Ascending aorta (tissue), 2 donors: ENCODE measurements at places on chromosomes 3 and 15. TPM values are rescaled to one million over a fixed set of nuclear protein-coding genes. Genes with fewer than 3 reads are reported as not detected.

GRCh38 chr15:81312790-81313543 lies 11.0 kb downstream of the STARD5 start:
- DNase-seq = peak; percentile 75

DNA sequence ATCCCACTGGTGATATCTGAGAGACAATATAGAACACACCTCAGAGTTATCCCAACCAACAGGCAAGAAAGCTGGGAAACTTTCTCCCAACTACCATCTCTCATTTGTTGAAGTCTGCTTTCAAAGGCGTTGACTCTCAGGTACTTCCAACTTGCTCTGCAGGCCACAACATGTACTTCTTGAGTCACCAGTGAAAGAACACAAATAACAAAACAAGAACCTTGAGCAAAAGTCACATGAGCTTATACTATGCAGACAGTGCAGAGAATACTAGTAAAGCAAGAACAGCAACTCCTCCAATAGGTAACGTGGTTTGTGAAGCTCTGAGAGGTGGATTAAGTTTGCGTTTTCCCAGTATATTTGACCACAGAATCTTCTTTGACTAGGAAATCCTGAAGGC lies 20.6 kb downstream of the SNTN start:
- DNase-seq = no peak

GRCh38 chr15:90680371-90680935 lies 36.7 kb upstream of the BLM start:
- DNase-seq = no peak

DNA sequence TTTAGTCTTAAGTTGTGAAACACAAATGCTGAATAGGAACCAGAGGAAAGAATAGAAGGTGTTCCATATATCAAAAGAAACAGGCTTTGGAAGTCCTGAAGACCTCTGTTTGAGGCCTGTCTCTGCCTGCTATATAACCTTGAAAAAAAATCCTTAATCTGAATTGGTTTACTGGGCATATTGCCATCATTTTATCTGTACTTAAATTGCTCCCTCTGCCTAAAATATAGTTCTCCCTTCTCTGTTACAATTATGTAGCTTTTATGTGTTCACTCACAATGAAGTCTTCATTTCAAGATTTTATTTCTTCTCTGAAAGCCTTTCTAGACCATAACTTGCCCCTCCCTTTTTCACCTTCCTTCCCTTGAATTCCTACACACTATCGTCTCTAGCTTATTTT lies 21.2 kb downstream of the ARL13B start:
- no peak for DNase-seq

DNA sequence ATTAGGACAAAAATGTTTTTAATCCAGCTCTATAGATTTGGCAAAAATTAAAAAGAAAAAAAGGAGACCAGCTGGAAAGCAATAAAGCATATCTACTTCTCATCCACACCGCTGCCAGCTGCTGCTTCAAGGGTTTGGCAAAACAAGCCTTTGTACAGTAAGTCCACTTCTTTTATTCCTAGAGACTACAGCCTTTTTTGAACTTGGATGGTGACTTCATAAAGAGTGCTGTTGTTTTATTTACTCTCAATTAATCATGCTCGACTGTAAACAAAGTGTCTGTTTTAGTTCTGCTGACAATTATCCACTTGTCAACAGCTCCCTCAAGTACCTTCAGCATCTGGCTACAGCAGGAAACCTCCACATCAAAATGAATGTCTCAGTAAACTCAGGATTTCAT lies 12.3 kb upstream of the FOXB1 start:
- no peak for DNase-seq

DNA sequence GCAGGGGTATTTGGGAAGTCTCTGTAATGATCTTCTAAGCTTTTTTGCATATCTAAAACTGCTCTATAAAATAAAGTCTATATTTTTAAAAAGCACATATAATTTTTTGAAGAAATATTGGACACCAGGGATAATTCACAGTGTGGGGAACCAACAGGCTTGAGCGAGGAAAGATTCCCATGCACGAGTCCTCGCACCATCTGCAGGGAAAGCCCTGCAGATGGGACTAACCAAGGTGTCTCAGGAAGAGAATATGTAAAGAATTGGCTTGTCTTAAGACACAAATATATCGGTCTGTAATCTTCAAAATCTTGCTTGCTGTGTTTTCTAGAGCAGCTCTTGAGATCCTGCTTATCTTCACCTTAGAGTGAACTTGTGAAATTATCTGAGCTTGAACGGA lies 77.2 kb upstream of the SEMA6D start:
- no peak for DNase-seq

CASR gene
- not detected for total RNA-seq

- DNase-seq = no peak
Measured at GRCh38 chr3:177622982-177623617, 425.8 kb upstream of the TBL1XR1 start.

GOLGA8S gene
- total RNA-seq = not detected

- DNase-seq = no peak
Measured at GRCh38 chr3:122235147-122235546, 51.7 kb downstream of the CASR start.

GRCh38 chr3:175383813-175384212 lies 524.7 kb downstream of the NAALADL2 start:
- DNase-seq = no peak

GRCh38 chr15:50883903-50884302 lies 24.6 kb upstream of the AP4E1 start:
- no peak for DNase-seq

DNA sequence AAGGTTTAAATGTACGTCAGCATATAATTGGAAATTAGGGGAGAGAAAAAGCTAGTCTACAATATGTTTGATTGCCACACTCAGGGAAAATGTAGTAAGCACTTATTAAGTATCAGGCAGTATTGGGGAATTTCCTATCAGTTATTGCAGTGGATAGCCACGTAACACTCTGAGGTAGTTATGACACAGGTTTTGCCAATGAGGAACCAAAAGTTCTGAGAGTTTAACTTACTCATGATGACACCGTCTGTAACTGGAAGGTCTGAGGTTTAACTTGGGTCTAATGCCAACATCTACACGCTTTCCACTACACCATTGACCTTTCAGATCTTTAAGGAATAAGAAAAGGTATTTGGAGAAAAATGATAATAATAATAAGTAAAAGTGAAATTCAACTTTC lies 89.5 kb downstream of the ZMAT3 start:
- no peak for DNase-seq

DNA sequence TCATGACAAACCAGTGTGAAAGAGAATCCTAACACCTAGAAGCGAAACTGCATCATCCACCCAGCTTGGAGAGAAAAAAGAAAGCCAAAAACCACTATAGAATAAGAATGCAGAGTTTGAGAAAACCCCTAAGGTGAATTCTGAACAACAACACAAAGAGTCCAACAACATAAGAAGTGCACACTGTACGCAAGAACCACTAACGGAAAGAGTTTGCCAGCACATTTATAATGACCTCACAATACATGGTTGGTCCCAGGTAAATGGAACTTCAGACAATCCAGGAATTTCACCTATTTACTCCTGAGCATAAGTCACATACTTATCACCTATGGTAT lies 128.3 kb upstream of the BHLHE40 start:
- no peak for DNase-seq

SERINC4 gene
- not detected for total RNA-seq

- peak; percentile 40 for DNase-seq
Measured at GRCh38 chr3:51669241-51670052, 1.6 kb upstream of the TEX264 start.

DNA sequence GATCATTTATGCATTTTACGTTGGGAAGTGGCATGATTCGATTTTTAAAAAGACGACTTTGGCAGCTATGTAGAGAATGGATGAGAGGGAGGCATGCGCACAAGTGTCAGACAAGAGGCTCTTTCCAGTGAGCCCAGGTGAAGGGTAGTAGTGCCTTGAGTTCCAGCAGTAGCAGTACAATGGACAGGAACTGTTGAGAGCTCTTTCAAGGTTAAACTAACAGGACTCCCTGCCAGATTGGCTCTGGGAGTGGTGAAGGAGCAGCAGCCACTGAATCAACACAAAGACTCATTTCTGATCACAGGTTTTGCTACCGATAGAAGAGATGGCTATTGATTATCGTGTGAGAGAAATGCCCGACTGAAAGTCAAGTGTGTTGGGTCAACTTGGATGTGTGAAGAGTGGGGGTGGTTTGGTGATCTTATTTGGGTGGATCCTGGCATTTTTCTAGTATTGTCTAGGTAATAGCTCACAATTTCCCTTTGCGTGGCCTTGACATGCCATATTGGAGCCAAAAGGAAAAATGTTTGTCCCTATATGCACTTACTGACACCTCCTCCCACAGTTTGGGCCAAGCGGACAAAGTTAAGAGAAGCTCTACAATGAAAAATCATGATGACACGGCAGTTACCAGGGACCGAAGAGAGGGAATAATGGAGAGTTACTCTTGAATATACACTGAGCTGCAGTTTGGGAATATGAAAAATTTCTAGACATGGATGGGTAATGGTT lies 81.6 kb upstream of the MDFIC2 start:
- DNase-seq = no peak

DNA sequence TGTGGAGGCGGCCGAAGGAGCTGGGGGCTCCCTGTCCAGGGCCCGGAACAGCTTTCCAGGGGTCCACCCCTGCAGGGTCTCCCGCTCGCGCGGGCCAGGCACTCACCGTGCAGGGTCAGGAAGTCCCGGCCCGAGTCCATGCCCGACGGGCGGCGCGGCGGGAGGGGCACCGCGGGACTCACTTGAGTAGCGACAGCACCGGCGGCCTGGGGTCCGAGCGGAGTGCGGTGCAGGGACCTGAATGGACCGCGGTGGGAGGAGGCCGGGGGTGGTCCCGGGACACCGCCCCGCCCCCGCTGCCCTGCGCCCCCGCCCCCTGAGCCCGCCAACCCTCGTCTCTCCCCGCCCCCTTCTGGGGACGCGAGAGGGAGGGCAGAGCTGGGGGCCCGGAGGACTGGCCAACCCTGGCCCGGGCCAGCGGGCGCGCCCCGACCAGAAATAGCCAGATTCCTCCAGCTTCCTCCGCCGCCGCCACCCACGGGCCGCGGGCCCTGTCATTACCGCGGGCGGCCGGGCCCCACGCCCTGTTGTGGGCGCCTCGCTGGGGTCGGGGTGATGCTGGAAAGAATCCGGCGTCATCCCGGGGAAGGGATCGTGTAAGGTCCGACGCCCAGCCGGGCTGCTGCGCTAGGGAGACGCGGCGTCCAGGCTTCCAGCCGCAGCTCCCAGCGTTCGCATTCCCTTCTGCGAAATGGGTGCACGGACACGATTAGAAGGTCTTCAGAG lies at the start of gene PLCD1:
Gene PLCD1, minus strand, starts transcription at position 243 of the 726 bp plus-strand sequence. Its CDS starts 103 bp downstream, at position 140.
- peak; percentile 67 for DNase-seq

DNA sequence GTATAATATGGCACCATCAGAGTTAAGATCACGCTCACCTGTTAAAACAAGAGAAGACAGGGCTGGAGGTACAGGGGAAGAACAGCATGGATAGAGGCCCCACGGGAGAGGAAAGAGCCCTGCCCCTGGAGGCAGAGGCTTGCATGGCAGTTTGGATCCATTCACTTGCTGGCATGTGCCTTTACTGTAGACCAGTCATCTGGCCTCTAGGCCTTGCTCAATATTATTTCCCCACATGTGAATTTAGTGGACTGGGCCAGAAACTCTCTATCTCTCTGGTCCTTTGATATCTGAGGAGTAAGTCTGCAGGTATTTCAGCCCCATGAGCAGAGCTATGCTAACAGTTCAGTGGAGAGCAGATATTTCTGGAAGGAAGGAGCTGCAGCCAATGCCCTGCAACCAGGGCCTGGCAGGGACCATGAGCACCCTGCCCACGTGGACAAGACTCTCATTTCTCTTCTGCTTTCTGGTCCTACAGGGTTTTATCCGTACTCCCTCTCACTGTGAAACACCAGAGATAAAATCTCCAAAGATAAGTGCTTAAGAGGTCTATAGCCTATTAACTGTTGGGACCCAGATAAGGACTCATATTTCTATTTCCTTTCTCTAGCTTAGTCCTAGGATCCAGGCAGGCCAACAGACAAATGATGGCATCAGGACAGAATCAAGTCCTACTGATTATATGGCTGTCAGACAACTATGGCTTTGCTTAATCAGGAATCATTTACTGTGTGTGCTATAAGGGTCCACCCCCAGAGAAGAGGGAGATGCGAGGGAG lies 65.0 kb downstream of the CLDN11 start:
- DNase-seq = no peak

DNA sequence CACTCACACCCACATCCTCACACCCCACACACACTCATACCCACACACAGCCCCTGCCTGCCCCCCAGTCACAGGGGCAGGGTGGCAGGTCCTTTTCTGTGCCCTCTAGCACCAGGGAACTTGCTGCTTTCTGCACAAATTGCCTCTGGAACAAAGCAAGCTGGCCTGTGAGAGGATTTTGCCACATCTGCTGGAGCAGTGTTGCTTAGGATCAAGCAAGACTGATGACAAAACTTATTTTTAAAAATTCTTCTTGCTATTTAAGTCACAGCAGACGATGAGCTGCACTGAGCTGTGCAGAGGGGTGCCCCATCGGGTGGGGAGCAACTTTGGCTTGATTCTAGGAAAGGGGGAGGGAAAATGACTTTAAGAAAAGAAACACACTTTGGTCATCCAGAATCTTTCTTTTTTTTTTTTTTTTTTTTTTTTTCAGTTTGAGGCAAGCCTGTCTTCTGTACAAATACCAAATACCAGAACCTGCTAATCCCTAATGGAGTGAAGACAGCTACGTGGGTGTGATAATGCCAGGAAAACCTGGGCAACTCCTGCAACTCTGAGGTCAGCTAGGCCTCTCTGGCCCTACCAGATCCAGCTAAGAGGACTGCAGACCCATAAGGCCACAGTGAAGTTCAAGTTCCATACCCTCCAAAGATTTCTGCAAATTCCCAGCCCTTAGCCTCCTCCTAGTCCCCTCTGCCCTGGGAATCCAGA lies 195.3 kb downstream of the ABHD5 start:
- no peak for DNase-seq

RNF111 gene
- total RNA-seq = 12.2 TPM

SLC22A13 gene
- total RNA-seq = not detected

ATP13A5 gene
- total RNA-seq = not detected

RBP2 gene
- not detected for total RNA-seq

HTR3E gene
- total RNA-seq = not detected
